Endothelial cell of umbilical vein (primary cell): ENCODE measurements at places on chromosomes 5 and 9. TPM values are rescaled to one million over a fixed set of nuclear protein-coding genes. Genes with fewer than 3 reads are reported as not detected.

DNA sequence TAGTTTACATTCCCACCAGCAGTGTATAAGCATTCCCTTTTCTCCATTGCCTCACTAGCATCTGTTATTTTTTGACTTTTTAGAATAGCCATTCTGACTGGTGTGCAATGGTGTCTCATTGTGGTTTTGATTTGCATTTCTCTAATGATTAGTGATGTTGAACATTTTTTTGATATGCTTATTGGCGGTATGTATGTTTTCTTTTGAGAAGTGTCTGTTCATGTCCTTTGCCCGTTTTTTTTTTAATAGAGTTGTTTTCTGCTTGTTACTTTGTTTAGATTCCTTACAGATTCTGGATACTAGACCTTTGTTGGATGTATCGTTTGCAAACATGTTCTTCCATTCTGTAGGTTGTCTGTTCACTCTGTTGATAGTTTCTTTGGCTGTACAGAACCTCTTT lies 25.3 kb downstream of the NIPBL start:
- no peak overlapping the region for H3K4me3 ChIP-seq
- H3K27me3 ChIP-seq, result no peaks in the 10 kb centered on the region
- no peaks in the 10 kb centered on the region for H3K36me3 ChIP-seq
- DNase-seq, result no peak

- peaks cover 40% of the 10 kb centered on the region for H3K4me1 ChIP-seq
- H3K27me3 ChIP-seq, result no peaks in the 10 kb centered on the region
- peak; percentile 5 for DNase-seq
Observed at GRCh38 chr5:57736716-57737115, 254.1 kb upstream of the ACTBL2 start.

- no peak overlapping the region for H3K27ac ChIP-seq
- peak; percentile 67 for DNase-seq
- H3K27me3 ChIP-seq, result no peaks in the 10 kb centered on the region
- H3K36me3 ChIP-seq, result no peaks in the 10 kb centered on the region
- H3K4me1 ChIP-seq, result peaks cover 9% of the 10 kb centered on the region
Observed at GRCh38 chr5:39274398-39275085, 55.2 kb upstream of the FYB1 start.

DNA sequence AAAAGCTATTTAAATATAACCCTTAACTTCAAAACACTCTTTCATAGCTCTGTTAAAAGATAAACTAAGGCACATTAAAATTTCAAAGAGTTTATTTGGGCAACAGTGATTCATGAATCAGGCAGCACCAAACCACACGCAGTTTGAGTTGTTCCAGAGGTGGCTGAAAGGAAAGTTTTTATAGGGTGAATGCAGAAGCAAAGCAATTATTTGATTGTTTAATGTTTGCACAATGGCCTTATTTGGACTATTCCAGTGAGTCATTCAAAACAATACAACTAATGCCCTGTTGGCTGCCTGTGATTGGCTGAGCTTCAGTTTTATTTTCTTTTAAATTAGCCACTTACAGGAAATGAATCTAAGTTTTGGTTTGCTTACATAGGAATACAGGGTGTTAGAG lies 125.3 kb downstream of the CEP120 start:
- no peaks in the 10 kb centered on the region for H3K4me1 ChIP-seq
- no peaks in the 10 kb centered on the region for H3K27me3 ChIP-seq
- peak; percentile 6 for DNase-seq
- H3K36me3 ChIP-seq, result no peaks in the 10 kb centered on the region

- no peaks in the 10 kb centered on the region for H3K36me3 ChIP-seq
- no peaks in the 10 kb centered on the region for H3K4me1 ChIP-seq
- H3K27me3 ChIP-seq, result no peaks in the 10 kb centered on the region
- no peak within 1 kb of the TSS for H3K27ac ChIP-seq
Observed at GRCh38 chr5:141149812-141150211, at the start of gene PCDHB6. Gene PCDHB6 (plus strand): TSS chr5:141150057. CDS start chr5:141150258, 201 bp downstream.

GRCh38 chr5:37835380-37835973 lies 4.4 kb downstream of the GDNF start:
- no peak overlapping the region for H3K27ac ChIP-seq
- no peaks in the 10 kb centered on the region for H3K36me3 ChIP-seq
- DNase-seq, result no peak

GRCh38 chr5:153610811-153611210 lies 120.3 kb downstream of the GRIA1 start:
- H3K4me1 ChIP-seq, result no peaks in the 10 kb centered on the region
- no peaks in the 10 kb centered on the region for H3K36me3 ChIP-seq
- DNase-seq, result no peak
- H3K27ac ChIP-seq, result no peak overlapping the region
- H3K4me3 ChIP-seq, result no peak overlapping the region
- H3K27me3 ChIP-seq, result no peaks in the 10 kb centered on the region

DNA sequence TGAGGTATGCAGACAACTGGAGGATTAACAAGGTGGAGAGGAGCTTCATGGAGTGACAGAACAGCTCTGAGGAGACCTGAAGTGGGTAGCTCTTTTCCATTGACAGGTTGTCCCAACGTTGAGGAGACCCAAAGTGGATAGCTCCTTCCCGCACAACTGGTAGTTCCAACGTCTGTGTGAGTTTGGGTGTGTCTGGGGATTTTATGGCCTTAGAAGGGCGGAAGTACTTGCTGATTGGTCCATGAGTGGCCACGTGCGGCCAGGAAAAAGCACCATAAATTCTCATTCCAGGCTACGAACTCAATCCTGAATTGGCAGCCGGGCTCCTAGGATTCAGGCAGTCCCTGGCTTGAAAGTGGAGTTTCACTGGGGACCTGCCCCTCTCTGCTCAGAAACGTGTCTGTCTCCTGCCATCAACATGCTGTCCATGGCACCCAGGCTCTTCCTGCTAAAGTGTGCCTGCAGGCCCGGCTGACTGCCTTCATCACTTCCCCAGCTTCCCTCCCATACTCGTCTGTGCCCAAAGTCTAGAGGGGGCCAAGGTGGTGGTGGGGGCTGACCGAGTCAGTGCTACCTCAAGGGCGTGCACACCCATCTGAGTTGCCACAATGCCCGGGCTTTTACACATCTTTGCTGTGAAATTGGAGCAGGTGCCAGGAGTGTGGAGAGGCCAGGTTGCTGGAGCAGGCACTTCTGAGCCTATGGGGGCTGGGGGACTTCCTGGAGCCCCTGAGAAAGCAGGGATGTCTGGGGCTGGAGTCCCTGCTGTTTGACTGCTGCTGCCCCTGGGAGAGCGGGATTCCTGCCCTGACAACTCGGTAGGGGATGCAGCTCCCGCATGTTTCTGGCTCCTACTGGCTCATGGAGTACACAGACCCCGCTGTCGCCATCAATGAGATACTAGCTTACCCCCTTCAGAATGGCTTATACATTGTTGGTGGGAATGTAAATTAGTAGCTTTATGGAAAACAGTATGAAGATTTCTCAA lies 2034.6 kb upstream of the ACO1 start:
- no peak overlapping the region for H3K27ac ChIP-seq
- no peak for DNase-seq
- H3K27me3 ChIP-seq, result no peaks in the 10 kb centered on the region
- H3K4me3 ChIP-seq, result no peak overlapping the region
- H3K36me3 ChIP-seq, result no peaks in the 10 kb centered on the region
- H3K4me1 ChIP-seq, result no peaks in the 10 kb centered on the region

Gene FGF1
- not detected in 2 replicates for total RNA-seq

Gene FAM163B
- not detected in 2 replicates for total RNA-seq
